NCI-H1930 (cell line): ENCODE measurements at places on chromosomes 3 and 15.

- DNase-seq: no peak
Measured at GRCh38 chr15:89769366-89769765, 6.8 kb upstream of the MESP2 start.

- no peak for DNase-seq
Measured at GRCh38 chr3:189966843-189967242, 153.9 kb downstream of the P3H2 start.

DNA sequence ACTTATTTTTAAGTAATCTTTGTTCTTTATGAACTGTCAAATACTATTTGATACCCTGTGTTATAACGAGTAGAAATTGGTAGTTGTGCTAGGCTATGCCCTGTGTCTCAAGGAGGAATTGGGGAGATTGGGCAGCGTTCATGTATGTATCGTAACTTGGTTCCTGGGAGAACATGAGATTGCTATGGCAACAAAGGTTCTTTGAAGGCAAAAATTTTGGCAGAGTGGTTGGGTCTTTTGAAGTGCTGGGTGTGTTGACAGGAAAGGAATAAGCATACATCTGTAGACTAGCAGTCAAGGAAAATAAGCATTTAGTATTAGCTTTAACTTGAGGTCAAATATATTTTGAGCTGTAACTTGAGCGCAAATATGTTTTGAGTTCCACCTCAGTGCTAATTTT is 45.3 kb downstream of the TCF12 start:
- no peak for DNase-seq

DNA sequence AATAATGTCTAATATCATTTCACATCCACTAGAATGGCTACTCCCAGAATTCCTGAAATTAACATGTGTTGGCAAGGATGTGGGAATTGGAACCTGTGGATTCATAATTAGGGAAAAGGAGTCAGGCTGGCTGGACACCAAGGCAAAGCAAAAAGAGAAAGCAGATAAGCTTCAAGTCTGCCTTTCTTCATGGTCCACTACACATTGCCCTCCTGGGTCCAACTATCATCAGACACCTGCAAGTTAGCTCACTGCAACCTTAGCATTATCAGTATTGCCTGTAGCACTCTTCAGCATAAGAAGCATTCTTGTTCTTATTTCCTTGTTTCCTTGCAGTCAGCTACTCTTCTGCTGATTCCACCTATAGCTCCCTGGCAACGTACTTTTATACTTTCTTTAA is 124.3 kb downstream of the ZNF280D start:
- DNase-seq: no peak

DNA sequence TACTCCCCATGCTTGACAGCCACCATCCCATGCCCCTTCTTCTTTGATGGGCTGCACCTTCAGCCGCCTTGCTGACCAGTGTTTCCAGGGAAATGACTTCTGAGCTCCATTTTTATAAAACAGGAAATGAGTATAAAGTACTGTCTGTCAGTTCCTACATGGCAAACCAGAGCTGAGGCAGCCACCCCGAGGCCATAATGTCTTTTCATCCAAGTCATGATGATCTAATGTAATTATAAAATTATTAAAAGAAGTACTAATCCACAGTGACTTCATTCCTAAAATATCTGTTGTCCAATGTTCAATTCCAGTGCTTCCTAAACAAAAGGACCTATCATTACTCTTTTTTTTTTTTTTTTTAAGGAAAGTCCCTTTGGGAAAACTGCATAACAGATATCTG is 75.2 kb upstream of the HERC1 start:
- DNase-seq: no peak

- no peak for DNase-seq
Measured at GRCh38 chr15:59221511-59222505, 15.2 kb downstream of the LDHAL6B start.

DNA sequence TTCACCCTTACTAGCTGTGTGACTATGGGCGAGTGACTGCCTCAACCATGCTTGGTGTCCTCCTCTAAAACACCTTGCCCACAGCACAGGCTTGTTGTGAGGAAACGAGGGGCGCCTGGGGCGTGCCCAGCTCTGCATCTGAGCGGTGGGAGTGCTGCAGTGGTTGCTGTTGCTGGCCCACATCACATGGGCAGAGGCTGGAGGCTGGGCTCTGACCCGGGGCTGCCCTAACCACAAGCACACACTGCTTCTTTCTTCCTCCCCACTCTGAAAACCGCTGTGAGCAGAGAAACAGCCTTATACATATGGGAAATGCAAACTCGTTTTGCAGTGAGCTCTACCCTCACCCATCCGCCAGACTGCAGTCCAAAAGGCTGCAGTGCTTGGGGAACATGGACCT is 74.8 kb upstream of the RPL32 start:
- no peak for DNase-seq

DNA sequence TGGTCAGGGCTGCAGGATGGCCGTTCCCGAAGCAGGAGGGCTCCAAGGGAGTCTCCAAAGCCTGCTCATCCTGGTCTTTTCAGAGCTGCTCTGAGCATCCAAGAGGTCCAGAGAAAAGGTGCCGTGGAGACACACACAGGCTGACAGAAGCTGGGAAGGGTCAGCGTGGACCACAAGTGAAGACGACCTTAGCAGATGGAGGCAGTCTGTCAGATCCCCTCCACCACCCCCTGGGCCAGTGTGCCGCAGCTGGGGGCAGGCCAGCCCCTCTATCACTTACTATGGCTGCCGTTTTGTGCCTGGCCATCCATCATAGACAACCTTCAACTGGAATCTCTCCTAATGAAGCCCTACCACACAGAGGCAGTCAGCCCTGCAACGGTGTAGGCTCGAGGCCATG is 335.1 kb upstream of the RGMA start:
- no peak for DNase-seq

DNA sequence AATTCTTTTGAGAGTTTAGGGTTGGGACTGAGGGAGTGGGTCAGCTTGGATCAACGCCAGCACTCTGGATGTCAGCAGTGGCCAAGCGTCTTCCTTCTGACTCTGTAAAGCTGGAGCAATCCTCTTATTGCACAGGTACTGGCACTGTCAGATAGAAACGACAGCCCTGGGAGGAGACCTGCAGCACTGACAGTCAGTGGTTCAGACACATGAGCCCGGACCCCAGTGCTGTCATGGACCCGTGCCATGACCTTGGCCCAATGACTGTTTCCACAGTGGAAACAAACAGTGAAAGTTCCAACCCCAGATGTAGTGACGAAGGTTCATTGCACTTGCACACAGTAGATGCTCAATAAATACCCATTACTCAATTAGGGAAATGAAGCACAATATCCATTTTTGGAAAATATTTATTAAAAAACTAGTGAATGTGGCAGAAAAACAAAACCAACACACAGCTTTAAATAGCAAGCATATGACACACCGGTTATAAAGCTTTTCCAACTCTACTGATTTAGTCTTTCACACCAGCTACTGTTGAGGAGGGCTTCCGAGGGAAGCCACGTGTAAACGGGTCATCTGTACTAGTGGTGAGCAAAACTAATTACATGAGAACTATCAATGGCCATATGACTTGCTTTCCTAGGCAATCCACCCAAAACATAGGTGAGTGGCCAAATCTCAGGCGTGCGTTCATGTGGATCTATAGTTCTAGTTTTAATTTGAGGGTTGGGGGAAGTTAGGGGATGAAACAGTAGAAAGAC is 22.1 kb downstream of the SIAH2 start:
- DNase-seq: no peak

GRCh38 chr15:46703020-46703861 is 1014.1 kb upstream of the SEMA6D start:
- DNase-seq: no peak

- DNase-seq: no peak
Measured at GRCh38 chr3:127706785-127707351, 34.1 kb downstream of the ABTB1 start.

GRCh38 chr15:79310612-79310984 is 314 bp upstream of the TMED3 start:
- no peak for DNase-seq

- DNase-seq: no peak
Measured at GRCh38 chr3:38110314-38111050, 26.4 kb downstream of the ACAA1 start.

DNA sequence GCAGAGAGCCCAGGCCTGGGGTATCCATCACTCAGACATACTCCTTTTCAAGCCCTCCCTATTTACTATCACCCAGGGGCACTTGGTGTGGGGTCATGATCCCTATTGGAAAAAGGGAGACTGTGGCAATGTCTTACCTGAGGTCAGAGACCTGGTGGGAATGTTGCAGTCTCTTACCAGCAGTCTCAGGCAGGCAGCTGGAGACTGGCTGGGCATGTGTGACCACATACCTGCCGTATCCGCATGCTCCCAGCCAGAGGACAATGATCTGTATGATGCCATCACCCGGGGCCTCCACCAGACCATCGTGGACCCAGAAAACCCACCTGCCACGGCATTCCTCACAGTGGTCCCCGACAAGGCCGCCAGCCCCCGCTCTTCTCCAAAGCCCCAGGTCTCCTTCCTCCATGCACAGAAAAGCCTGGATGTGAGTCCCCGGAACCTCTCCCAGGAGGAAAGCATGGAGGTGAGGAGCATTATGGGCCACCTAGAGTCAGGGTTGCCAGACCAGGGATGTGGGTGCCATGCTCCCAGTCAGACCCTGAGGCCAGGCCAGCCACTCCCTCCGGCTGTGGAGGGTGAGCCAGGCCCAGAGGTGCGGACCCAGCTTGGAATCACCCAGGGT is 5.9 kb downstream of the SH2D7 start:
- no peak for DNase-seq

DNA sequence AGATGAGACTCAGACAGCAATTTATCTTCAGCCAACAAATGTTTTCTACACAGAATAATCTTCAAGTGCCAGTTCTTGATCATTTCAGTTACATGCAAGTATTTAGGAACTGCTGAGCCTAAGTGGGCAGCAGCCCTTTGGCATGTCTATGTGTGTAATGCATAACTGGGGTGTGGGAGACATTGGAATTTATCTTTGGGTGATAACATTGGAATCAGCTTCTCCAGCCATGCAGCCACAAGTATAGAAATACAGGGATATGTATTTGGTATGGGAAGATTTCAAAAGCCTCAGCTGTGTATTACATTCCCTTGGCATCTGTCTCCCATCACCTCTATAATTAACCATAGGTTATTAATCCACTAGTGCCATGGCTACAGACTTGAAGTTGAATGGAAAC is 63.4 kb upstream of the FOXP1 start:
- DNase-seq: no peak

GRCh38 chr15:63473999-63474809 is 30.2 kb upstream of the USP3 start:
- no peak for DNase-seq

DNA sequence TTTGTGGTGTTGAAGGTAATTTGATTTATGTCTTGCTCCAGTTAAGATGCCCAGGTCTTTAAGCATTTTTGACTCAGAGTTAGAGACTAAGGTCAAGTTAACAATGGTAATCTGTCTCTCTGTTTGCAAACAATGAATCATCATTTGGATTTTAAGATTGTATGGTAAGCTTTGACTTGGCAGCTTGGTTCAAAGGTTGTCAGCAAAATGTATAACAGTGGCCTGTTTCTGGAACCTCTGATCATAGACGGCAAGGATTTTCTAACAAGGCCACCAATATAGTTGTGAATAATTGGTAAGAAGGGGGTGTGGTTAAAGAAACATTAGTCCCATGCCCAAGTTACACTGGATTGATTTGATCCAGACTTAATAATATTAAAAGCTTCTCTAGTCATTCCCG is 775.2 kb upstream of the GOLIM4 start:
- no peak for DNase-seq

DNA sequence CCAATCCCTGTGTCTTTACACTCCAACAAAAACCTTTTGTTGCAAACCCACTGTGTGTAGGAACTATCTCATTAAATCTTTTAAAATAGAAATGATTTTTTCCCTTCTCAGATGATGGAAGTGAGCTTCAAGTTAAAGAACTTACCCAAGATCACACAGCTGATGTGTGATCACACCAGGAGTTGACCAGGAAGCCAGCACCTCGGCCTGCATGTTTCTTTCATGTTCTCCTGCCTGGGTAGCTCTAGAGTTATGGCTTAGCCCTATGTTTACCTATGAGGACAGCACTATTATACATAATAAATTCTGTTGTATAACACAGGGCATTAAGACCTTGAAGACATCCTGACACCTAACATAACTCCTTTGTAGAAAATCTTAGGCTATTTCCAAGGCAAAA is 132.1 kb upstream of the KLHL25 start:
- DNase-seq: no peak

GRCh38 chr3:17320266-17320665 is 422.2 kb downstream of the TBC1D5 start:
- no peak for DNase-seq

DNA sequence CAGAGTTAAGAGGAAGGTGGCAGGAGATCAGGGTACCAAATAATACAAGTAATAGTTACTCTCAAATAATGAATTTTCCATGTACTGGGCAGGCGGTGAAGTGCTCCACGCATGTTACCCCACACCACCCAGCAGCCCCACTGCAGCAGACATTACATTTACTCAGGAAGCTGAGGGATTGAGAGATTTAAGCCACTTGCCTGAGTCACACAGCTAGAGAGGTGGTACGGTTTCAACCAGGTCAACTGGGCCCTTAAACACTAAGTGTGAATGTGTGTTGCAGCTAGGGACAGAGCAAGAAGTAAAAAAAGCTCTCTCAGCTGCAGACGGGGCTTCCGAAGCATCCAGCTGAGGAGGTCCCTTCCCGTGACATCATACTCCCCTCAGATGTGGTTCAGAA is 91.3 kb downstream of the PRICKLE2 start:
- no peak for DNase-seq

DNA sequence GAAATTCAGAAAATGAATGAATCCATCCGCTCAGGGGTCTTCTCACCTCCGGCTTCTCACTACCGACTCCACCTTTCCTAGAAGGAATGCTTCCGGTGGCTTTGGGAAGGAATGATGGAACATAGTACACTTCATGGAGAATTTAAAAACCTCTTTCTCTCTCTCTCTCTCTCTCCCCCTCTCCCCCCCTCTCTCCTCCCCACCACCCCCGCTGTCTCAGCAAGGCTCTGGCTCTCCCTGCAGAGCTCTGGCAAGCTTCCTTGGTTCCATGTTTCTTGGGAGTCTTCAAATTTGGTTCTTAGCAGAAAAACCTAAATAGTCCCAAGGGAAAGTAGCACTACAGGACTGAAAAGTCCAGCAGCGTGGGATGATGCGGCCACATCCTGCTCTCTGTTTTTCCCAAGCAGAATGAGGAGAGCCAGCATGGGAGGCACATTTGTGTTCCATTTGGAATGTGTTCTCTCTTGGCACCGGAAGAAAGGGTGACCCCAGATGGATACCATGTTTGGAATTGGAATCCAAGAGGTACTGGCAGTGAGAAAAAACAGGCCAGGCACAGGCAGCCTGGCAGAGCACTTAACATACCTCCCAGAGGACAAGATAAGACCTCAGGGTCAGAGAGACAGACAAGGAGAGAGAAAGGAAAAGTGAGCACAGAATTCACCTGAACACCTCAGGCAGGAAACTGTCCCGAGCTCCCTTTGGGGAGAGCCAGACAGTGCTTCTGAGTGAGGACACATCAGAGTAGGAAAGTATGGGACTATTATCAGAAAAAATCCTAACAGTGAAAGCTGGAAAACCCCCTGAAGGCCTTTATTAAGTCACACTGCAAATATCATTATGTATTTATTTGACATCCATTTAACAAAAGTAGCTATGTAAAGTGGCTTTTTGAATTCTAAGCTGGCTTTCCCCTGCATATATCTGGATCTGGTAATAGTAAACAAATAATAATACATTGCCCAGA is at the start of gene POPDC2:
Gene POPDC2, minus strand, starts transcription at position 116 of the 967 bp plus-strand sequence. CDS start 166 bp downstream, outside the sequence.
- no peak for DNase-seq

- DNase-seq: peak; percentile 0
Measured at GRCh38 chr3:51099794-51100535, 285.1 kb upstream of the MANF start.
